ENCODE measurements at places on chromosomes 12 and 14. TPM values are rescaled to one million over a fixed set of nuclear protein-coding genes. Genes with fewer than 3 reads are reported as not detected.

The NPFF gene
- not detected for total RNA-seq

The SERPINA5 gene
- 1.7 TPM for total RNA-seq

The IFNG gene
- not detected for total RNA-seq

The SLCO1C1 gene
- total RNA-seq: not detected

The KRT2 gene
- 0.53 TPM for total RNA-seq

The LMO3 gene
- total RNA-seq: 2.9 TPM

The KRT71 gene
- not detected for total RNA-seq

The DIO3 gene
- not detected for total RNA-seq

The TAS2R9 gene
- not detected for total RNA-seq

The TAS2R42 gene
- total RNA-seq: not detected
